Activated CD4-positive, alpha-beta T cell treated with anti-CD3 and anti-CD28 coated beads for 4 hours (primary cell): ENCODE measurements at places on chromosomes 7 and 10.

GRCh38 chr10:75924309-75924902 is 493.0 kb downstream of the LRMDA start:
- DNase-seq = no peak

GRCh38 chr7:113582471-113582870 is 336.3 kb downstream of the PPP1R3A start:
- DNase-seq = no peak

GRCh38 chr10:13705526-13706174 is 118.9 kb downstream of the PRPF18 start:
- DNase-seq = no peak

GRCh38 chr7:148791546-148791945 is 92.5 kb downstream of the EZH2 start:
- DNase-seq = no peak

- no peak for DNase-seq
These were observed 1352.8 kb downstream of the REEP3 start for GRCh38 chr10:64873959-64874358.

GRCh38 chr10:25666276-25666675 is 267.8 kb upstream of the MYO3A start:
- no peak for DNase-seq

DNA sequence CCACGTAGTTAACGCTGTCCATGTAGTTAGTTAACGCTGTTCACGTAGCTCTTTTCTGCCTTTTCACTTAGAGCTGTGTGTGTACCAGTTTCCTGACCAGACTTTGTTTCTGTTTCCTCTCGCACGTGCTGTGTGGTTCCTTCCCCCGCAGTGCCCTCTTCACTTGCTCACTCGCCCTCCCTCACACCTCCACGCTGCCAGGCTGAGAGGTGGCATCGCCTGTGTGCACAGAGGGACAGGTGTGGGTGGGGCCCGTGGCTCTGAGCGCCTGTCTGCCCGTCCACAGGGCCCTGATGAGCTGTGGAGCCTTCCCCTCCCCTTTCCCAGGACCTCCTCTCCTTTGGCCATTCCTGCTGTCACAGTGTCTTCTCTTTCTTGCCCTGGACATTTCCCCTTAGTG is 30.6 kb downstream of the WDR37 start:
- DNase-seq = no peak

DNA sequence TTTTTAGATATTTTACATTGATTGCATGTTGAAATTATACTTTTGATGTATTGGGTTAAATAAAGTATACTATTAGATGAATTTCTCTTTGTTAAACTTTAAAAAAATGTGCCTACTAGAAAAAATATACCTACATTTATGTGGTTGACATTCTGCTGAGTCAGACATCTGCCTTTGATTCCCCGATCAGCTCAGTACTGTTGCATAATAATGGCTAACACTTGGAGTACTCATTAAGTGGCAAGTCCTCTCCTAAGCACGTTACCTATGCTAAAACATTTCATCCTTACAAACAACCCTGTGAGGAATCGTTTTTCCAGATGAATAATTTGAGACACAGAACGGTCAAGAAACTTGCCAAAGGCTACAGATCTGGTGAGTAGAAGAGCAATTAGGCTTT is 14.0 kb upstream of the SEM1 start:
- no peak for DNase-seq

DNA sequence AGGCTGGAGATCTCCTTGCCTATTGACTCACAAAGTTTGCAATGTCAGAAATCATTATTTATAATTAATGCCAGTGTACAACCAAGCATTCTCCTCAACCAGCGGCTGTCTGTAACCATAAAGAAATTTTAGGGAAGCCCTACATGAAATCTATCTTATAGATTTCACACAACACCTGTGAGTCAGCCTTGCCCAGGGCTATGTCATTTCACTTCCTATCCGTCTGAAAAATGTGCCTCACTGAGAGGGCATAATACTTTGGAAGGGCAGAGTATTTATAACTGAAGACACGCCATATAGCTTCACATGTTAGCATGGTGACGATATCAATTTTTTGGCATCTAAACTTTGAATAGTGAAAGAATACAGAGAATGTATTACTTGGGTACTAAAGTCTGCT is 296.6 kb upstream of the ETV1 start:
- DNase-seq = no peak

GRCh38 chr10:99431190-99431760 is 851 bp upstream of the GOT1 start:
- no peak for DNase-seq

- DNase-seq = no peak
These were observed 55.5 kb upstream of the ATP6V0A4 start for GRCh38 chr7:138853448-138853847.

DNA sequence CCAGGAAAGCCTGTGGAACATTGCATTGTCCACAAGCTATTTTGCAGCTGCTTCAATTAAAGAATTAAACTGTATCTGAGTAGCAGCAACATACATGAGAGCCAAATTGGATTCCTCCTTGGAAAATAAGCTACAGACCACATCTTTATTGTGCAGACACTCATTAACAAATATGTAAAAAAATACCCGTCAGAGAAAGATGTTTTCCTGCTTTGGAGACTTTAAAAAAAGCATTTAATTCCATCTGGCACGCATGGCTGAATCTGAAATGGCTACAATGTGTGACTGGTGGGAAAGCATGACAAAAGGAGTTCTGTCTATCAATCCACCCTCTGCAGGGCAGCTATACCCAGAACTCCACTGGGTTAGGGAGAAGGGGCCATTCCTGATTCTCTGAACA is 73.1 kb upstream of the HPS1 start:
- DNase-seq = no peak

GRCh38 chr7:104096683-104097082 is 107.2 kb upstream of the RELN start:
- DNase-seq = no peak

GRCh38 chr7:7848246-7848645 is 120.3 kb upstream of the GLCCI1 start:
- no peak for DNase-seq

DNA sequence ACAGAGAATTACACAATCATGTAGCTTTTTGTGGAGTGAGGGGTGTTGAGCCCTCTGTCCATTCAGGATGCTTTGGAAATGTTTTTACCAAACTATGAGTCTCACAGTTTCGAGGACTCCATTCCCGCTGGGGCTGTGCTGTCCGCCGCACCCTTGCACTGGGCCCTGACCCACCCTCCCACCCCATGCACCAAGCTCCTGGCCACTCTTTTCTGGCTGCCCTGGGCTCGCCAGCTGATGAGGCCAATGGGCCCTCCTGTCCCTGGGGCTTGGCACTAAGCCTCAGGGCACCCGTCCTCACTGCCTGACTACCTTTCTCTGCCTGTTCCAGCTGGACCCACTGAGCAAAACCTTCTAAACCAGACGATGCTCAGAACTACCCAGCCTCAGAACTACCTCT is 332.1 kb downstream of the PTPRN2 start:
- no peak for DNase-seq

- no peak for DNase-seq
These were observed 75.1 kb downstream of the RELN start for GRCh38 chr7:103914147-103914899.

DNA sequence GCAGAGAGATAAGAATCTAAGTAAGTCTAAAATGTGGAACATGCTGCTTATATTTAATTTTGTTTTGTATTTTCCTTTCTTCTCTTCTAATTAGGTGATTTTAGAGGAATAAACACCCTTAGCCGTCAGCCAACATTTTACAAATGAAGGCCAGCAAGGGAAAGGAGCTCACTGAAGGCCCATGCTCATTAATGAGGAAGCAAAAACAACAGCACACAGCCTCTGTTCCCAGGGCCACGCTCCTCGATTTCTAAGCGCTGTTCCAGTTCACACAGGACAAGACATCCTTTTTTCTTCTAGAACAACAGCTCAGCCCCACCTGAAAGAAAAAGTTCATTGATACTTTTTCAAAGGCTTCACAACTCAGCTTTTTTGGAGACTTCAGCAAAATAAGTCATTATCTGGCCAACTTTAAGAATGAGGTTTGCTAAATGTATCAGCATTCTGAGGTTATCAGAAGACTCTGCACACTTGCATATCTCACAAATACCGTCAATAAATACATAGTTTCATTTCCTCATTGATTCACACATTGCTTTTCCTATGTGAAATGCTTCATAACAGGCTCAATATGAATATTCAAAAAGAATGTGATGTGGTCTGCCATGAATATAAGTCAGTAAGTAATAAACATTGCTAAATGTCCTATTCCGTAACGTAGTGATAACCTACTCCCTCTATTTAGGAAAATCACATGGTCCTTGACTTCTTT is 34.8 kb upstream of the SFMBT2 start:
- DNase-seq = no peak

- DNase-seq = no peak
These were observed 66.0 kb upstream of the FAM20C start for GRCh38 chr7:126368-126767.

DNA sequence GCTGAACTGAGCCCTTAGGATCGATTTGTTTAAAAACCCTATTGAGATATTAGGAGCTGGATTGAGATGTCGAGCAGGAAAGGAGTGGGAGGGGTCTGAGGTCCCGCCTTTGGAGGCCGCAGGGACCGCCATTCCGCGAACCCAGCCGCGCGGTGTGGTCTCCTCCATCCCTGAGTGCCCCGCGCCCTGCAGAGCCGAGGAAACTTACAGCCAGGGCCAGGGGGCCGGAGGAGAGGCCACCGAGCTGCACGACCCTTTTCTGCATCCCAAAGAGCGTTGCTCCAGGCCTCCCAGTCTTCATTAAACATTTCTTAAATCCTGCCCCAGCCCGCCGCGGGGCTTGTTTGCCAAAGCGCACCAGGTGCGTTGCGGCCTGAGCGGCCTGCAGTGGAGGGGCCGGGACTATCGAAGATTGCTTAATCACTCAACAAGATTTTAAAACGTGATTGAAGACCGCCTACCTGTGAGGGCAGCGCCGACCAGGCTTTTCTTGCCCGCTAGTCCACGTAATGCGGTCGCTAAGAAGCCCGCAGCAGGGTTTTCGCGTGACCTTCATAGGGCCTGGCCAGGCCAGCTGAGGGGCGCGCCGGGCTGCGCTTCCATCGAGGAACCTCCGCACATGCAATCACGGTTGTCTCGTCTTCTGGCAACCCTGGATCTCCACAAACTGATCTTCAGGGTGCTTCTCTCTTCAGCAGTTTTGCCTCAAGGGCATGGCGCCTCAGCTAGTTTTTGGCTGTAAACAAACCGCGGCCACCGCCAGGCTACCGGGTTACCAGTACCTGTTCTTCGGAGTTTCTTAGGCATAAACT is 2.0 kb upstream of the CTBP2 start:
- DNase-seq = no peak

DNA sequence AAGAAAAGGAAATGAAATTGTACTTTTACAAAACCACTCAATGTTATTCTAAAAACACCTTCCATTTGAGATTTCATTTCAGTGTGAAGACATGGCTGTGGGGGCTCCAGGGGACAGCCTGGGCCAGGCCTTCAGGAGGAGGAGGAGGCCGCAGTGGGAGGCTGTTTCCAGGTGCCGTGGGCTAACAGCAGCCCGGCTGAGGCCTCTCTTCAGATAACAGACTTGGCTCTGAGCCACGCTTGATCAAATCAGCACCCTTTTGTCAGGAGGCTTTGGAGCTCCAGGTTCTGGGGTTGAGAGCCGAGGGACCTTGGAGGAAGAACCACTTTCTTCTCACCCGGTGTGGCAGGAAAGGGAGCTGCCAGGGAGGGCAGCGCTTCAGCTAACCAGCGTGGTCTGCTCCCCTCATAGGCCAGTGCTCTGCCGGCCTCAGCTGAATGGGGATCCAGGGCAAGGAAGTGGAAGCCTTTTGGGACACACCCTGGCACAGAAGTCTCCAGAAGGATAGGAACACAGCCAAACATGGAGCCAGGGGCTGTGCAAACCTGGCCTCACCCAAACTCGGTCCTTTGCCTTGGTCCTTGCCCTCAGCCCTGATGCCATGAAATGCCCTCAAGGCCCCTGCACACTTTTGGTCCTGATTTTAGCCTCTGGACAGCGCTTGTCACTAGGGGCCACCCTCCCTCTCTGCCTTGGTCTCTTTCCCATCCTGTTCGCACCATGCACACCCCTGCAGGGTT is 23.5 kb upstream of the CHST15 start:
- DNase-seq = no peak
